Midbrain (tissue), 1 donor: ENCODE measurements at places on chromosomes 12 and 14.

- no peak for DNase-seq
Observed at GRCh38 chr14:69996216-69996615, 117.0 kb downstream of the SMOC1 start.

GRCh38 chr14:58107947-58108552, 44.0 kb downstream of the ARMH4 start:
- DNase-seq: peak; percentile 78

DNA sequence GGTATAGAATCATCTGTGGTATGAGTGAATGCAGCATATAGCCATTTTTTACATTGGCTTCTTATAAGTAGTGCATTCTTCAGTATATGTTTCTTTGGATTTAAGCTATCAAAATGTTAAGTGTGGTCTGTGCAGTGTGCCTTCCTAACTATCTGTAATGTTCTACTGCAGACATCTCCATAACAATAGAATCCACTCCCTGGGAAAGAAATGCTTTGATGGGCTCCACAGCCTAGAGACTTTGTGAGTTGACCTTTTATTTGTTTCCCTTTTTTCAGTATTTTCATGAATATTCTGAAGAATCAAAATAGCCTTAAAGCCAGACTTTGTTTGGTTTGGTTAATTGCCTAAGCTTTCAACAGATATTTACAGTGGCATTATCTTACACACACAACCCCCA, 107.2 kb downstream of the ZFC3H1 start:
- no peak for DNase-seq

DNA sequence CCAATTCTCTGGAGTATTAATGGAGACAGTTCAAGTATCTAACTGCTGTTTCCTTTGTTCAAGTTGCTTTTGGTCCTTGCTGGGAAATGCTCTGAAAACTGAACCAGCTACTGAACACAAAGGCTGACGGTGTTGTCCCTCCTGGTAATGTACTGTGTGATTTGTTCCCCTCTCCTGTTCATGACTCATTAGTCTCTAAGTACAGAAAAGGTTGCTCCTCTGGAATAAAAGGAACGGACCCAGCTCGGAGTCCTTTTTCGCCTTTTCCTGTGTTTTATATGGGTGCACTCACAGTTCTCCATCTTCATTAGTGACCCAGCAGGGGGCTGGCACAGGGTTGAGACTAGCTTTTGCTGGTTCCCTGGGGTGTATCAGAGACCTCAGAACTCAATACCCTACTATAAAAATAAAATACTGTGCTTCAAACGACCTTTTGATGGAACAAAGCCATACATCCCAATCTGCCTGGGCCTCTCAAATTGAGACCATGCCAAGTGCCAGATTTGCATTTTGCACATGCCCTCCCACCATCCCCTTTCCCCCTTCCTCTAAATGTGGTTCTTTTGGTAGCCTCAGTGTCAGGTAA, 269.7 kb downstream of the RAD51B start:
- no peak for DNase-seq

GRCh38 chr12:93943780-93944179, 204.6 kb upstream of the PLXNC1 start:
- no peak for DNase-seq

- no peak for DNase-seq
Observed at GRCh38 chr14:105139212-105139825, 29.3 kb downstream of the JAG2 start.
